ENCODE measurements at places on chromosomes 12 and 14.

GRCh38 chr12:52805739-52806138, 8.2 kb downstream of the KRT4 start:
- DNase-seq = no peak

DNA sequence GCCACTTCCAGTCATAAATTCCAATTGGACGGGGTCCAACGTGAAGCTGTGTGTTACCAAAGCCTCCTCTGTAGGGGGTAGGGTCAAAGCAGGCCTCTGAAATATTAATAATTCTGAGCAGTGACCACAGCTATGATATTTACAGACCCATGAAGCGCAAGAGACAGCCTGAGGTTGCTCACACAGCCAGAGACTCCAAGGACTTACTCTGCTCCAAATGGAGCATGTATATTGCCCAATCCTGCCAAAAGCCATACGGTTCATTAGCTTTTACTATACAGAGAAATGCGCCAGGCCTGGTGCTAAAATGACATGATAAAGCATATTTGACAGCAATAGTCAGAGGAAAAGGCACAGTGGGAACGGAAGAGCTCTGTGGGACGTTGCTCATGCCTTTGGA, 151.3 kb downstream of the PAH start:
- DNase-seq = no peak

DNA sequence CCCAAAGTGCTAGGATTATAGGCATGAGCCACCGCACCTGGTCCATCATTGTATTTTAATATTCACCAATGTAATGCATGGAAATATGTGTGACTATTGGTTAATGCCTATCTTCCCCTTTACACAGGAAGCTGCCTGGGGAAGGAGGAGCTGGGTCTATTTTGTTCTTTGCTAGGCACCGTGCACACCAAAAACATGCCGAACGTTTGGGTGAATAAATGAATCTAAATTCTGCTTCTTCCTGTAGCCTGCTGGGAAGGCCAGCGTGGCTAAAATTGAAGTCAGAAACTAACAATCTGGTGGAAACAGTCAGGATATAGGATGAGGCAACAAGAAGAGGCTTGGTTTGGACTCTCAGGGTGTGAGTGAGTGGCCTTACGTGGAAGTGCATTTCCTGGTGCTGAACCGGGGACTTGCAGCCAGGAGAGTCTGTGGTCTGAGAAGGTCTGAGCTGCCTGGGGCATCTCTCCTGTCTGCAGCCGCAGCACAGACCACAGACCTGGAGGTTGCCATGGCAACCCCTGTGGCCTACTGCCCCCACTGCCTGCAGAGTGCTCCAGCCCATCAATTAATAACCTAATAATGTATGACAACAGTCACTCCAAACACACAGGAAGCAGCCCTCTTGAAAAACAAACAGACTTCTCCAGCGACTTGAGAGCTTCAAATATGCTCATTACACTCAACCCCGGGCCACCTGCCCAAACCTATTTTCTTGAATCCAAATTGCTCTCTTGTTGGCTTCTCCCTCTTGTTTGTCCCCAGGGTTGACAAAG, 5.5 kb upstream of the GPR68 start:
- peak; percentile 75 for DNase-seq

DNA sequence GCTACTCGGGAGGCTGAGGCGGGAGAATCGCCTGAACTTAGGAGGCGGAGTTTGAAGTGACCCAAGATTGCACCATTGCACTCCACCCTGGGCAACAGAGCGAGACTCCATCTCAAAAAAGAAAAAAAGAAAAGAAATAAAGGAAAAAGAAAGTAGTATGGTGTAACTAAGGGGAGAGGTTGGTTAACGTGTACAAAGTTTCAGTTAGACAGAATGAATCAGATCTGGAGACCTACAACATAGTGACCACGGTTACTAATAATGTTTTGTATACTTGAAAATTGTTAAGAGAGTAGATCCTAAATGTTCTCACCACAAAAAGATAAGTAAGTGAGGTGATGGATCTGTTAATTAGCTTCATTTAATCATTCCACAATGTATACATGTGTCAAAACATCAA, 1208.8 kb downstream of the VRK1 start:
- no peak for DNase-seq

- DNase-seq = no peak
These were observed 14.9 kb upstream of the POLR3B start for GRCh38 chr12:106342397-106343213.

- DNase-seq = no peak
These were observed 54.0 kb upstream of the OAS1 start for GRCh38 chr12:112852810-112853209.

- DNase-seq = no peak
These were observed 76.4 kb upstream of the FOXG1 start for GRCh38 chr14:28690029-28690692.

GRCh38 chr14:59691266-59691665, 114.7 kb upstream of the CCDC175 start:
- DNase-seq = no peak

DNA sequence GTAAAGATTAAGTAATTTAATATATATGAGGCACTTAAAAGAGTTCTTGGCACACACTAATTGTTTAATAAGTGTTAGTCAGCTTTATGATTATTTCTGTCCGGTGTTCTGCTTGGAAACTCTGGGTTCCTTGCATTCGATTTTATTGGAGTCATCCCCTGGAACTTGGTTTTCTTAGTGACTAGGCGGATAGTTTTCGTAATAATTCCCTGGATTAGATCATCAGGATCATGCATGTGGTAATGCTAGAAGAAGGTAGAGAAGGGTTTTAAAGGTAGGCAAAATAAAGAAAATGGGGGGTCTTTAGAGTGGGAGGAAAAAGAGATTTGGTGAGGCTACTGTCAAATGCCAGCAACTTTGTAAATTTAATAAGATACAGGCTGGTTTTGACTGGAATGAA, 88.4 kb downstream of the MYF5 start:
- no peak for DNase-seq

GRCh38 chr12:18436170-18436569, 174.9 kb downstream of the PIK3C2G start:
- DNase-seq = no peak

- DNase-seq = peak; percentile 41
These were observed 101.0 kb upstream of the GZMB start for GRCh38 chr14:24734917-24735500.

DNA sequence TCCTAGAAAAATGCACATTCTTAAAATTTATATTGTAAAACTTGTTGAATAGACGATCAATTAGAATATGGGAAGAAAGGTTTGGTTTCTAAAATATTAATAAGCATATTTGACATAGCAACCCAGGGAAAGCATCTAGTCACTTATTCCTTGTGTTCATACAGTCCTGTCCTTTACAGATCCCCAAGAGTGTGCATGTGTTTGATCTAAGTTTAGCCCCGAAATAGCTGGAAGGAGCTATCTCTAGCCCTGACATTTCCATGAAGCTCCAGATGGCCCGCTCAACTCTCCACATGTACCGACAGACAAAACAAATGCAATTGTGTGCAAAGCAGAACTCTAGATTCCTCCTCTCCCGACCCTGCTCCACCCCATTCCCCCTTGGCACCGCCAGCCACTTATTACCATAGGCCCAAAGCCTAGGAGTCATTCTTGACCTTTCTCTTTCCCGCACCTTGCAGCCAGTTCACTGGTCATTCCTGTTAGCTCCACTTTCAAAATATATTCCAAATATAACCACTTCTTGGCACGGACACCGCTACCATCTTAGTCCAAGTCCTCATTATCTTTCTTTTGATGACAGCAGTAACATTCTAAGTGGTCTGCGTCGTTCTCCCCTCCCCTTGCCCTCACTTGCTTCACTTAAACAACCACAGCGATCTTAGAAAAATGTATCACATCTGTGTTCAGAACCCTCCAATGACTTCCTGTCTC, 45.4 kb upstream of the GZMB start:
- DNase-seq = no peak

DNA sequence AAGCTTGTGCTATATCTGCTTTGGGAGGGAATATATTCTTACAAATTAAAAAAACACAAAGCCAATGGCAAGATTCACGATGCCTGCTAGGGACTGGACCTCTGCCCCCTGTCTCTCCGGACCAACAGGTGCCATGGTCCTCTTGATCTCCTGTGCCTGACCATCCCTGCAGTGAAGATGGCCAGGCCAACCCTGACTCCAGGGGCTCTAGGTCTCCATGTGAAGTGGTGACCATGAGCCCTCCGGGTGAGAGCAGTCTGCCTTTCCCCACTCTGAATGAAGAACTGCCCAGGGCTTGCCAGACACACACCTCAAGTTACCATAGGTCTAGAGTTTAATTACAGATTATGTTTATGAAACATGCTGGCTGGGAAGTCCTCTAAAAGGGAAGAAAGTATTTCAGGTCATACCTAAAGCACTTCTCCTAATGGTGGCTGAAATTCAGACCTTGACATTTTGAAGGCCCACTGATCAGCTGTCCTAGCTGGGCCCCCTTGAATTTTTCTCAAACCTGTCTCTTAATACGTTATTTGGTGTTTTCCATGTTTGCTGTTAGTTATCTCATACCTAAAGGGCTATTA, 1.4 kb downstream of the ARHGDIB start:
- no peak for DNase-seq

GRCh38 chr14:93304771-93305170, 28.1 kb downstream of the BTBD7 start:
- DNase-seq = no peak

DNA sequence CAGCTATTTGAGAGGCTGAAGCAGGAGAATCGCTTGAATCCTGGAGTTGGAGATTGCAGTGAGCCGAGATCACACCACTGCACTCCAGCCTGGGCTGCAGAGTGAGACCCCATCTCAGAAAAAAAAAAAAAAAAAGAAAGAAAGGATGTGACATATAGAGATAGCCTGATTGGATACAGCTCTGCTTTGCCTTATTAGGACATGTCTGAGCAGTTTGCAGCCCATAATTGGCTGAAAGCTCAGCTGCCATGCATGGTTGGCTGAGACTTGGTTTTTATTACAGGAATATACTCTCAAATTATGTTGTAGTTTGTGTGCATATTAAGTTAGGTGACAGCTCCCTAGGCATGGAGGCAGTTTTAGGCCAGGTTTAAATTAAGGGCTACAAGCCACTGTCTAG, 6.3 kb downstream of the TIGAR start:
- DNase-seq = no peak

DNA sequence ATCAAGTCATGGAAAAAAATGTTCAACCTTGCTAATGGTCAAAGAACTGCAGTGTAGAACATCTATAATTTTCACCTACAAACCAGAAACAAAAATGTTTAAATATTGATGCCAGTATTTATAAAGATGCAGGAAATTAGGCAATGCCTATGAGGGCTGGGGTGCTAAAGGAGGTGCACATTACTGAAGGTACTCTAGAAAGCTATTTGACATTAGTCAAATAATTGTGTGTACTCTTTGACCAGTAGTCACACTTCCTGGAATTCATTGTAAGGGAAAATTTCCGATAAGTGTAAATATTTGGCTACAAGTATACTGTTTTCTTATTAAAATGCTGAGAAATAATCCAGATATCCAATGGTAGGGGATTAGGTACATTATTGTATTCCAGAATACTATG, 36.4 kb upstream of the HDAC7 start:
- no peak for DNase-seq

DNA sequence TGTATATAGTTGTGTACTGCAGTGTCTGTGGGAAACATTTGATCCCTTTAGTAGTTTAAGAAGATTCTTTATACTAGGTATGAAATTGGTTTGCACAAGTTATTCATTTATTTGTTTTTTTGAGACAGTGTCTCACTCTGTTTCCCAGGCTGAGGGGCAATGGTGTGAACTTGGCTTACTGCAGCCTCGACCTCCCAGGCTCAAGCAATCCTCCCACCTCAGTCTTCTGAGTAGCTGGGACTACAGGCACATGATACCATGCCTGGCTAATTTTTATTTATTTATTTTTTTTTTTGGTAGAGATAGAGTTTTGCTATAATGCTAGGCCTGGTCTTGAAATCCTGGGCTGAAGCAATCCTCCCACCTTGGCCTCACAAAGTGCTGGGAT, 209.4 kb downstream of the RASSF9 start:
- DNase-seq = no peak

DNA sequence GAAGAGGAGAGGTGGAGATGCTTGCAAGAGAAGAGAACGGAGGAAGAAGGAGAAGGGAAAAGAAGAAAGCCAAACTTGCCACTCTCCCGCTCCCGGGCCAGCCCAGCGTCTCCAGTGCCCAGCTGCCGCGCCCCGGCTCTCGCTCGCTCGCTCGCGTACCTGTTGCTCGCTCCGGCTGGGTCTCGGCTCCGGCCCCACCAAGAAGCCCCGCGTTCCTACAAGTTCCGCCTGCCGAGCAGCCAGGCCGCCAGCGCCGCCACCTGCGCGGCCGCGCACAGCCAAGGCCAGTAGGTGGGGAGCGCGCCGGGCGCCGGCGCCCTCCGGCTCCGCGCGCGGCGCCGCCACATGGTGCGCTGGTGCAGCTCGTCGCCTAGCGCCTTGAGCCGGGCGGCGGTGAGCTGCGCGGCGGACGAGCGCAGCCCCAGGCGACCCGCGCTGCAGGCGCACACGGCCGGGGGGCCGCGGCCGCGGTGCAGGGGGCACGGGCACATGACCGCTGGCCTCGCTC, 370 bp downstream of the HRK start:
- no peak for DNase-seq

GRCh38 chr12:15707516-15708199, 81.5 kb downstream of the EPS8 start:
- DNase-seq = no peak

GRCh38 chr12:47721431-47721973, 3.8 kb downstream of the ENDOU start:
- DNase-seq = peak; percentile 40

GRCh38 chr12:111444925-111445725, 39.4 kb downstream of the SH2B3 start:
- DNase-seq = peak; percentile 89

GRCh38 chr12:102201436-102202061, 3.9 kb upstream of the PMCH start:
- no peak for DNase-seq

- no peak for DNase-seq
These were observed 1145.3 kb downstream of the FSCB start for GRCh38 chr14:43361751-43362150.

DNA sequence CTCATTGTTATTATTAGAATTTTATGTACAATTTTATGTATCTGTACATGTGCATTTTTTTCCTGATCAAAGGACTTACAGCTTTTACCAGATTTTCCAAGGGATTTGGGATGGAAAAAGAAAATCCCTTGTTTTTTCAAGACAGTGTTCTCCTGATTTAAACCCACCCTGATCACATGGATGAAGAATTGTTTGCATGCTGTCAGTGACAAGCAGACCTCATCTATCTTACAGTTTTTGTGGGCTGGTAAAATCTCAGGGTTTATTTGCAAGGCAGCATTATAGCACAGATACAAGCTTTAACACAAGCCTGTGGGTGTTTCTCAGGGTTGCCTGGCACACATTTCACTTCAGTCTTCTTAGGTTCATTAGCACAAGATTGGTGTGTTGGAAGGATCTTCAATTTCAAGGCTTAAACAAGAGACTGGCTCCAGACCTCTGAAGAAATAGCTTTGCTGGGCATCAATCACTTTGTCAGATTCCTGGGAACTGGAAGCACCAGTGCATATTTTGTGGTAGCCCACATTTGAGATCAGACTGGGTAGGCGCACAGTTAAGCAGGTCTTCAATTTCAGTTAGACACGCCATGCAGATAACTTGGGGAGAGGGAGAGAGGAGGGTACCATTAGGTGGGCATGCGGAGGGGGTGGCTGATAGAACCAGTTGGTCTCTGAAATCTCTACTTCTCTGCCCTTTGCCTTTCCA, 118.0 kb downstream of the TBX5 start:
- DNase-seq = no peak

All from CD4-positive, alpha-beta T cell treated with Interleukin-21 for 1 hour (primary cell).